ENCODE measurements at places on chromosomes 4 and X.

GRCh38 chrX:52988985-52989917, 30.9 kb upstream of the FAM156A start:
- no peak for DNase-seq

DNA sequence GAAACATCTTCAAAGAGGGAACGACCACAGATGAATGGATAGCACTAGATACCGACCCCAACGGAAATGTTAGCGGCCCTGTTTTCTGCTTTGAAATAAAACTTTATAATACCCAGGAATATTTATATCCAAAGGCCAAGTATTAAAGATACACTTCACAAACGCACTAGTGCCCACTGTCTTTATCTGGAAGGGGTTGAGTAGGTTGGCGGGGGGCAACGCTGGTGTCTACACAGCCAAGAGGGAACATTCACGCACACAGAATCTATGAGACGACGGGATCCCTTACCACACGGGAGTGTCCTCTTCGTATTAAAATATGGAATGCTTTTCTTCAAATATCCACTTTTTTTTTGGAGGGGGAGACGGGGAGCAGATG, 3.3 kb downstream of the HAND2 start:
- DNase-seq = no peak

- no peak for DNase-seq
Measured at GRCh38 chr4:109811707-109812106, 3.9 kb upstream of the GAR1 start.

DNA sequence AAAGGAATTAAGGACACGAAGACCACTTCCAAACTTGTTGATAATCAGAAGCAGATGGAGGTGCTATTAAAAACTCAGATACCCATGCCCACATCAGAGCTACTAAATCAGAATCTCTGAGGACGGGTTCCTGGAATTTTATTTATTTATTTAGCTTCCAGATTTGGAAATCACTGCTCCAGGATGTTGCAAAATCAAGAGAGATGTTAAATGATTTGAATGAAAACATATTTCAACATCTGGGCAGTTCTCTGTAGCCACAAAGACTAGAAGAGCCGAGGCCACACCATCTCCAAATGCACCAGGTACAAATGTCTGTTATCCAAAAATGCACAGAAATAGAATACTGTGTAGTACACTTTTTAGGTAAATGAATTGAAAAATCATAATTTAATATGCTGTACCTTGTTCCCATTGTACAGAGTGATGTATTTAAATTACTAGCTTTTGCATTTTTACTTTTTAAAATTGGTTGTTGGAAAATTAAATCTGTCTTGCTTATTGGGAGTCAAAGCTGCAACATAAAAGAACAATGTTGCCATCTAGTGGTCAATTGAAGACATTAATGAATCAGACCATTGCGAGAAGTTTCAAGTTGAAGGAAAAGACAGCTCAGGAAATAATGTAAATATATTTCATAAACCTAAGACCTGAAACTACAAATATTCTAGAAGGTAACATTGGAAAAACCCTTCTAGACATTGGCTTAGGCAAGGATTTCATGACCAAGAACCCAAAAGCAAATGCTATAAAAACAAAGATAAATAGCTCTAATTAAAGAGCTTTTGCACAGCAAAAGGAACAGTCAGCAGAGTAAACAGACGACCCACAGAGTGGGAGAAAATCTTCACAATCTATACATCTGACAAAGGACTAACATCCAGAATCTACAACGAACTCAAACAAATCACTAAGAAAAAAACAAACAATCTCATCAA, 151.3 kb upstream of the TTC29 start:
- no peak for DNase-seq

DNA sequence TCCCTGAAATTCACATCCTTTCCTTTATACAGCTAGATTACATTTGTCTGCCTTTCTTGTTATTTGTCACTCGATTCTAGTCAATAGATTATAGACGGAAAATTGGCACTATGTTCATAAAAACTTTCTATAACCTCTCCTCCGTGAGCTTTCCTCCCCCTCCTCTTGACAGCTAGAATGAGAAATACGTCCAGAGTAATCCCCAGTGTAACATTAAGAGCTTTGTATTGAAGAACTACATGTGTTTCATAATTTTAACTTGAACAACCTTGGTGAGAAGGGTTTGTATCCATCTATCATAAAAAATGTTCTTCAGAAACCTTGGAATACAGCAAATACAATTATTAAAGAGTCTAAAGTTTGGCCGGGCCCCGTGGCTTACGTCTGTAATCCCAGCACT, 1707.4 kb downstream of the PCDH7 start:
- no peak for DNase-seq

GRCh38 chrX:119755981-119756533, 2.3 kb upstream of the SOWAHD start:
- peak; percentile 67 for DNase-seq

GRCh38 chrX:120768254-120768653, 107.4 kb downstream of the CT47B1 start:
- no peak for DNase-seq

- no peak for DNase-seq
Measured at GRCh38 chr4:168646001-168646768, 149.3 kb downstream of the PALLD start.

GRCh38 chr4:31374256-31374960, 654.2 kb downstream of the PCDH7 start:
- no peak for DNase-seq

DNA sequence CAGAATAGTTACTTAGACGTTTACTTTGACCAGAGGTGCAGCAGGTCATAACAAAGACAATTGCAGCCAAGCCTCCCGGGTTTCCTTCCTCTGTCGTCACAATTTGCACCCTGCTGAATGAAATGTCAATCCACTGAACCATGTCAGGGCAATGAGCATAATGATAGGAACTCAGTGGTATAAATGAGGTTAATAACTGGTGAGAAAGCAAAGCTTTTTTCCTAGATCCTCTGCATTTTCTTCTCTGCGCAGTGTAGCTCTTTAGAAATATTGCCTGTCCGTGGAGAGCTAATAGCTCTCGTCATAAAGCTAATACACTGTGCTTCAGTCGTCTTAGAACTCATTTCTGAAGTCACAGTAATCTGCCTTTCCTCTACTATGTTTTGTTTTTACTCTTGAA, 1960.1 kb upstream of the ADGRL3 start:
- no peak for DNase-seq

DNA sequence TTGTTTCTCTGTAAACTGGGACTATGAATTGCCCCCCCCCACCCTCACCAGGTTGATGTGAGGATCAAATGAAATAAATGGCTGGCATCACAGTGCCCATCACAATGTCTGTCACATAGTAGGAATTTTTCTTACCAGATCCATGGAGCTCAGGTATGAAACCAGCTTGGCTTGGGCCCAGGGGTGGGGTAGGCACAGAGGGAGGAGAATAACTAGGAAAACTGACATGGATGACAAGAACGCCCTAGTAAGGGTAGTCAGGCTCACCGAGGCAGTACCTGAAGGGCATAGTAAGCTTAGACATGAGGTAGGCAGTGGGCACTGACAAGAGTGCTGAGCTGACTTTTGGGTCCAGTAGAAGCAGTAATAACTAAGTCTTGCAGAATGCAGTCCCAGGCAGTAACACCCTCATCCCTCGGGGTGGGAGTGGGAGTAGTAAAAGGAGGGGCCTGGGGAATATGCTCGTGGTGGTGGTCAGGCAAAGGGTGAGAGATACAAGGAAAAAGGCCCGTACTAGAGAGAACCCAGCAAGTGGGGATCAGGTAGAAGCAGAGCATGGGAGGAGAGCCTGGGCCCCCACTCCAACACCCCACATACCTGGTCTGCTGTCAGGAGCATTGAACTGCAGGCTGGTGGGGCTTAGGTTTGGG, 155.9 kb upstream of the PJA1 start:
- no peak for DNase-seq

GRCh38 chr4:105329081-105329480, 144.8 kb downstream of the PPA2 start:
- no peak for DNase-seq

- no peak for DNase-seq
Measured at GRCh38 chrX:154020536-154021115, 924 bp upstream of the IRAK1 start.

DNA sequence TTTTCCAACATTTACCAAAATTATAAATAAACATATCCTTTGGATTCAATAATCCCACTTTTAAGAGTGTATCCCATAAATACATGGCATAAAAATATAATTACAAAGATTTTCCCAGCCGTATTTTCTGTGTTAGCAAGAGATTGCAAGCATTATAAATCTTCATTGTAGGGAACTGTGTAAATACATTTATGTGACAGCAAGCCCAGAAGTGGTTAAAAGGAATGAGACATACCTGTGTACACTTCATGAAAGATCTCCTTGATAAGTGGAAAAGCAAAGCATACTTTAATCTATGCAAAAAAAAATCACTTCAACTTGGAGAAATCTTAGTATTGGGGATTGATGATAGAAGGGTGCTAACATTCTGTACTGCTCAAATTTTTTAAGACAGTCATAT, 173.1 kb downstream of the GASK1B start:
- no peak for DNase-seq

GRCh38 chr4:122163767-122164166, 11.6 kb downstream of the BLTP1 start:
- DNase-seq = no peak

- no peak for DNase-seq
Measured at GRCh38 chr4:7747062-7747385, 192.6 kb downstream of the AFAP1 start.

DNA sequence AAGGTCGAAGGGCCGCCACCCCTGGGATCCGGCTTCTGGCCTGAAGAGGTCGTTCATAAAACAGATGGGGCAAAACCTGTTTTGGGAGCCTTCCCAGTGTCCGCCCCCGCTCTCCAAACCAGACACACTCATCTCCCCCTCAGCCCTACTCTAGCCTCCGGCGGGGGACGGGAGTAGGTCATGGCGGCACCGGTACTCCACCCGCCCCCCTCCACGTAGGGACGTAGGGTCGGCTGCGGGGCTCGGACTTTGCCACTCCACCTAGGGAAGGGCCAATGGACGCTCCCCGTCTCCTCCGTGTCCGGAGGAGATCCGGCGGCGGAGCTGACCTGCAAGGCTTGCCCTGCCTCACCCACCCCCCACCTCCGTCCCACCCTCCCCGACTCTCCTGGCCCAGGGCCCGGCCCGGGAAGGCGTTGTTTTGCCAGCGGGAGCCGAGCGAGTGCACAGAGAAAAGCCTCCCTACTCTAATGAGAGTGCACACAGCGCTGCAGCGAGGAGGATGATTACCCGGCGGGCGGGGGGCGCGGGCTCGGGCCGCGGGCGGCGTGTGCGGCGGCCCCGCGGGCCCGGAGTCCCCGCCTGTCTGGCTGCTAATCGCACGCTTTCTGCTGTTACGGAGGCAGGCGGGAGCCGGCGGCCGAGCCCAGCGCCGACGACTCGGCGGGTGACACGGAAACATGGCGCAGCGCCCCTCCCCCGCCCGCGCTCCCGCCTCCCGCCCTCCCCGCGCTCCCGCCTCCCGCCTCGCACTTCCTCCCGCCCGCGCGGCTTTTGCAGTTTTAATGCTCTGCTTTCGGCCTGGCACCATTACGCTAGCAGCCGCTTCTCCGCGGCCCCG, 8.3 kb upstream of the BCOR start:
- DNase-seq = peak; percentile 47

GRCh38 chrX:107714206-107714891, 61.2 kb downstream of the TSC22D3 start:
- no peak for DNase-seq

- no peak for DNase-seq
Measured at GRCh38 chr4:10949039-10949733, 264.6 kb upstream of the CLNK start.

DNA sequence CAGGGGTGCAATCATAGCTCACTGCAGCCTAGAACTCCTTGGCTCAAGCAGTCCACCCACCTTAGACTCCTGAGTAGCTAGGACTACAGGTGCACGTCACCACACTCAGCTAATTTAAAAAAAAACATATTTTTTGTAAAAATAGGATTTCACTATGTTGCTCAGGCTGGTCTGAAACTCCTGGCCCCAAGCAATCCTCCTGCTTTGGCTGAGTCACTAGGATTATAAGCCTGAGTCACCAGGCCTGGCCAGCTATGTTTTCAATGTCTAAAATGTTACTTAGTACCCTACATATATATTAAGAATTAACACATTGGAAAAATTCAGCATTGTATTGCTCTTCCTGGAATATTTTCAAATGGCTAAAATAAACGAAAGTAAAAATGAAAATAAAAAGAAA, 37.5 kb downstream of the PNPLA4 start:
- DNase-seq = no peak

GRCh38 chr4:37802068-37802666, 24.3 kb upstream of the PGM2 start:
- no peak for DNase-seq

DNA sequence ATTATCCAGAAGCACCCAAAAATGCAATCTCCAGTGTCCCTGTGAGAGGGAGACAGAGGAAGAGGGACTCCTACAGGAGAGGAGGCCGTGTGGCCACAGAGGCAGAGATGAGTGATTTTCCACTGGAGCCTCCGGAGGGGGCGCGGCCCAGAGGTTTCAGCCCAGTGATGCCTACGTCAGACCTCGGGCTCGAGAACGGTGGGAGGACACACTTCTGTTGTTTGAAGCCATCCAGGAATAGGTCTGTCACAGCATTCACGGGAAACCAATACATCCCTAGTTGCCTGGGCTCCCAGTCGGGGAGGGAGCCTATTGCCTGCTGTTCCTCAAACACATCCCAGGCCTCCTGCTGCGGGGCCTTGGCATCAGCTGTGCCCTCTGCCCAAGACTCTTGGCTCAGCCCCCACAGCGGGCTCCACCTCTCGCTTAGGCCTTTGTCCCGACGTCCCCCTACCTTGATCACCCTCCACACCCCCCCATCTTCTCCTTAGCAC, 39.2 kb upstream of the HMX1 start:
- peak; percentile 5 for DNase-seq

GRCh38 chr4:170025523-170026252, 507 bp downstream of the MFAP3L start:
- DNase-seq = no peak

- no peak for DNase-seq
Measured at GRCh38 chrX:13309631-13310030, 10.2 kb downstream of the ATXN3L start.

DNA sequence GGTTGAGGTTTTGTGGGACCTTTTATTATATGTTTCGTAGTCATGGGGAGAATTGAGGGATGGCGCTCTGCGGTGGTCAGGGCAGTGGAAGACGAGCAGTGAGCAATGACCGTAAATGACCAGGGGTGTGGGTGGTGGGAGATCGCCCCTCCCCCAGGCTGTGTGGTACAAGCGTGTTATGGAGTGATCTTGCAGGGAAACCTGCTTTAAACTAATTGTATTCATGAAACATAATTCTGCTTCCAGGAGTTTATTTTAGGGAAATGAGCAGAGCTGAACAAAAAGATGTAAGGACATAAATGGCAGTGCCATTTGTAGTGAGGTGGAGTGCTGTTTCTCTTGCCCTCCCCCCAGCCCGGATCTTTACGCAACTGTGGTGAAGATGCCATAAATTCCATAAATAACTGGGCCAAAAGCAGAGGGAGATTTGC, 20.2 kb downstream of the GYG2 start:
- no peak for DNase-seq

- no peak for DNase-seq
Measured at GRCh38 chr4:25677157-25677556, 21.5 kb downstream of the SLC34A2 start.

DNA sequence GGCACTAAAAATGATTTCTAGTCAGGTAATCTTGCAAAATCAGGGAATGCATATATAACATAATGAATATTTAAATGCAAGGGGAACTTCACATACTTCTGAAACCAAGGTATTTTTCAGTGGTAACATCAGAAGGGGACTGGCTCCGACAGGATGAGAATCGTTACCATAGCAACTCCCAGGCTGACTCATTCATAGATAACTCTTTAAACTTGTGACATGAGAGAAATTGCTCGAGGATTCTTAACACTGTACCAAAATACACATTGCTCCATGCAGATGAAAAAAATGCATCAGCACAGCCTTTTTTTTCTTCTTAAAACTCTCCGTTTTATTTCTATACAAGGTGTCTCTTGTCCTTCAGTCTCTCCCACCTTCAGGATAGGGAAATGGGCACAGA, 114.3 kb downstream of the GABRB1 start:
- DNase-seq = peak; percentile 2

Measured in GM12892 (cell line).